Activated CD4-positive, alpha-beta T cell treated with anti-CD3 and anti-CD28 coated beads for 24 hours (primary cell): ENCODE measurements at places on chromosomes 2 and 18.

- no peak for DNase-seq
Observed at GRCh38 chr2:188316791-188317423, 25.2 kb downstream of the GULP1 start.

GRCh38 chr18:57004366-57005121 is 142.3 kb upstream of the BOD1L2 start:
- DNase-seq, result no peak

GRCh38 chr18:57441071-57441794 is 6.1 kb downstream of the ONECUT2 start:
- DNase-seq, result no peak

DNA sequence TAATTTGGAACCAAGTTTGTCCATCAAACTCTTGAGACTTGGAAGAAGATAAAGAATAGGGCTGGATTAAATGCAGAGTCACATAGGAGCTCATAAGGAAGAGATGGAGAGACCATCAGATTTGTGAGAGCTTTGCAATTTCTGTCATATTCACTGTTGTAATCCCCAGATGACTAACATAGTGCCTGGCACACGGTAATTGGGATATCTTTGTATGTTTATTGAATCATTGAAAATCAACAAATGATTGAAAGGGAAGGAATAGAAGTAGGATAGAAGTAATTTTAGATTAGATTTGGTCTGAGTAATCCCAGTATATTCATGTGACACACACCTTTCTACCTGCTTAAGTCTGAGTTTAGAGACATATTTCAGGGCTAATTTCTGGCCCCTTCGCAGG is 75.4 kb downstream of the LCLAT1 start:
- DNase-seq, result no peak

- DNase-seq, result no peak
Observed at GRCh38 chr2:114534116-114535084, 92.0 kb downstream of the DPP10 start.

DNA sequence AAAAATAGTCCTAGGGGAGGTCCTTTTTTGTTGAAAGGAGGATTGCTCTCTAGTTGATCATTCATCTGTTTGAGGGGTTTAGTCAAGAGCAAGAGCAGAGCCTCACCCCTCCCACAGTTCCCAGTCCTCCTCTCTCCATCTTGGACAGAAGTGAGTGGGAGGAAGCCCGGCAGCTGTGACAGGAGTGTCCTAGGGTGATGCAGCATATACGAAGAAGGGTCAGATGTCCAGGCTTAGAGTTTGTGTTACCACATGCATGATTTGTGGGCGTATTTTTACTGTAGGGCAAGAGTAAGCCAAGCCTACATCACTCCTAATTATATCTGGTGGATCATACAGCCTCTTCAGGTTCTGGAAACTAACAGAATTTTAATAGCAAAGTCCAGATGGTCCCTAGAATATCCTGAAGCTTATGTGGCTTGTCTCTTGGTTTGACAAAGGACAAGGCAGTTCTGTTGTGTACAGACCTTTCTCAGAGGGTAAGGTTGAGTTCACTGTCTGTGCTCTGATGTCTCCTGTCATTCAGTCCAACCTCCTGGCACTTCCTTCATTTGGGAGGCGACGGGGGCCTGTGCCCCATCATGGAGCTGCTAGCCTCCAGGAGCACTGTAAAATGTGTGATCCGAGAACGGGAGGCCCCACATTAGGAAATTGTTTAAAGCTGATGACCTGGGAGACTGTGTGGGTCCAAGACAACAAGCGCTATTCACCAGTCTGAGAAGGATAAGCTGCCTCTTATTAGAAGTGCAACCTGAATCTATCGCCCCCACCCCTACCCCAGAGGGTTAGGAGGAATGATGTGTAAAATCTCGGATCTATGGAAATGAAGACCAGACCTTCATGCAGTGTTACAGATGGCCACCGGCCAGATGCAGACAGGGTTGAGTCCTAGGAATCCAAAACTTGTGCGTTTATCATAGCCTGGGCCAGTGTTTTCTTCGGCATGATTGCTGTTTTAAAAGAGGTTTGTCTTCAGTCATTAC is 6.9 kb downstream of the CEP68 start:
- DNase-seq, result no peak

DNA sequence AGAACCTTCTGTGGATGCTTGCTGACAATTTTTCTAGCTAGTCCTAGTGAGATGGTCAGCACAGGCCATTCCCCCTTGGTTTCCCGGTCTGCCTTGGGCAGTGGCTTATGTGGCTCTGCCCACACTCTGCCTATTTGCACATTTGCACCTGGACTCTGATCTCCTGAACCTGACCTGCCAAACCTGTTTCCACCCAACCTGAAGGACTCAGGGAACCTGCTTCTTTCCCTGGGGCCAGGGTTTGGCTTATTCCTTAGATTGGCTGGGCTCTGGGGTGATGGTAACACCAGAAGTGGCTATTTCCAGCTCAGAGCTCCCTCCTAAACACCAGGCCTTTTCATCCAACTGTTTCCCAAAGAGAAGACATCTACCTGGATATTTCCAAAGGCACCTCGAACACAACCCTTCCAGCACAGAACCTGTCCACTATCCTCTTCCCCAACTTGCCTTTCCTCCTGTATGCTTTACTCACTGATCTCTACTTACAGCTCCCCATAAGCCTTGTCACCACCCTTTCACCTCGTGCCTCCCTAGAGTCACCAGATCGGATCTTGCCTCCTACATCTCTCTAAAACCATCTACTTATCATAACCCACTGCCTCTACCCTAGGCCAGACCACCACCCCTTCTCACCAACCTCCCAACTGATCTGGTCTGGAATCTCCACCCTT is 5.8 kb upstream of the MTA3 start:
- DNase-seq, result no peak

- no peak for DNase-seq
Observed at GRCh38 chr2:8430628-8431027, 251.2 kb upstream of the ID2 start.

- DNase-seq, result no peak
Observed at GRCh38 chr18:26655525-26656430, 107.4 kb upstream of the KCTD1 start.

DNA sequence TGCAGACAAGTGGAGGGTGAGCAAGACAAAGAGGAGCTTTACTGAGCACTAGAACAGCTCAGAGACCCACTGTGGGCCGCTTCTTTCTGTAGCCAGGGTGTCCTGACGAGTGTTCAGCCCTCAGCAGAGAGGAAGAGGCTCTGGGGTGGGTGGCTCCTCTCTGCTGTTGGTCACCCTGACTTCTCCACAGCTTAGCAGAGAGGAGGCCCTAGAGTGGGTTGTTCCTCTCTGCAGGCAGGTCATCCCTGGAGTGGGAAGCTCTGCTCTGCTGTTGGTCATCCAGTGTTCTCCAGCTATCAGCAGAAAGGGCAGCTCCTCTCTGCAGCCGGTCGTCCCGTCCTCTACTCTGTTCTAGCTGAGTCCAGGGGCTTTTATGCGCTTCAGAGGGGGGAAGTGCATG is 286.5 kb downstream of the ICOS start:
- DNase-seq, result no peak

DNA sequence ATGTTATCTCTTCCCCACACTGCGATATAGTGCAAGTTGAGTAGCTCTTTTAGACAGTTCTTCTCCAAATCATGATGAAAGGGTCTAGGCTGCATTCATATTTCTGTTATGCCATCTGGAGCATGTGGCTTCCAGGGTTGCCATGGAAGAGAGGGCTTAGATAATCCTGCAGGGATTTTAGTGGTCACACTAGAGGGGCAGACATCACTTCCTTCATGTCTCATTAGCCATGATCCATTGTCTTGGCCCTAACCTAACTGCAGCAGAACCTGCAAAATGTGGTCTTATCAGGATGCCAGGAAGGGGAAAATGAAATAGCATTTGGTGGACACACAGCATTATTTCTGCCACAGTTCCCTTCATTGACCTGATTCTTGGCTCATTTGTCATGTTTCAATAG is 83.1 kb downstream of the ADAM23 start:
- no peak for DNase-seq

GRCh38 chr18:22521026-22521707 is 103.5 kb upstream of the CTAGE1 start:
- DNase-seq, result no peak

GRCh38 chr2:212147921-212148513 is 390.6 kb downstream of the ERBB4 start:
- no peak for DNase-seq

- DNase-seq, result no peak
Observed at GRCh38 chr2:86081724-86082123, 24.0 kb downstream of the POLR1A start.

DNA sequence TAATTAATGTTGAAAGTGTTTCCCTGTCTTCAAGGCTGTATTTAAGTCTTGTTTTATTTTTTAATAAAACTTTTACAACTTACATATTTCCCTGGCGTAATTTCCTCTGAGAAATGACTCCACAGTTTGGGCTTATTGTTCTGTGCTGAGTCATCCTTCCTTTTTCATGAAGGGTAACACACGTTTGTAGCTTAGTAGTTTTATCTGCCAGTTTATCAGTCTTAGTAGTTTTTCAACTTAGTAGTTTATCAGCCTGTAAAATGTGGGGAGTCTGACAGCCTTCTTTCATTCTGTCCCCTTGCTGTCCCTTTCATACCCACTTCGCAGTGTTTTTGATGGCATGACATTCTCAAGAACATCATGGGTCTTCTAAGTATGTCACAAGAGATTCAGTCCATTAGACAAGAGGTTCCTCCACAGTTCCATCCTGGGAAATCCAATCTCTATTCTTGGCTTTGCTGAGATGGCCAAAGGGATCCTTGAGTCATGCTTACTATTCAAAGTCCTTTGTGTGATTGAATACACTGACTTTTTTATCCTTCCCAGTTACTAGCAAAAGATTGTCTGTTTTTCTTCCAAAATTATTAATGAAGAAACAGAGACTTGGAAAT is 60.0 kb upstream of the SGPP2 start:
- no peak for DNase-seq

GRCh38 chr2:26584656-26585055 is 56.5 kb downstream of the CIB4 start:
- DNase-seq, result no peak

DNA sequence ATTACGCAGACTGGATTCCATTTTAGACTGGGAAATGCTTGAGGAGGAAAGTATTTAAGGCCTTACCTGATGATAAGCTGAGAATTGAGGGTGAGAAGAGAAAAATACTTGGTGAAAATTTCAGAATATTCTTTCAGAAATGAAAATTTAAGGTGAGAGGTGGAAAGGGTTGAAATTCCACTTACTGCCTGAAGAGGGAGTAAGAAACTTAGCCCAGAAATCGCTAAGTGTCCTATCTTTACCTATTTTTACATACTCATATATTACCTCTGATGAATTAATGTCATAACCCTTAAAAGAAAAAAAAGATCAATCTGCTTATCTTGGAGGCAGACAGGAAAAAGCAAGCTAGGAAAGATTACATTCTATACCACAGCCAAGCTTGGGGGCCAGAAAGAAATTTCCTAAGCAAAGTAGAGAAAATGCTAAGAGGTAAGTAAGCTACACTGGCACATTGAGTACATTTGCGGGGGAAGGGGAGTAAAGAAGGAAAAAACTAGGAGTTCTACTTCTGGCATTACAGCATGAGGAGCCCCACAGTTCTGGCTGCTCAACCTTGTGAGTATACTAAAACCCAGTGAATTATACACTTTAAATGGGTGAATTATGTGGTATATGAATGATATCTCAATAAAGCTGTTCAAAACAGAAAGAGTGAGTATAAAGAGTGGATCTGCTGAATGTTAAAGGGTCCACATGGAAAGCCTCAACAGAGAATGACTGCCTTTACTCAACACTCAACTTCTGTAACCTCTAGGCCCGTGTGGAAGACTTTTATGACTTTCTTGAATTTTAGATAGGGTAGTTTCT is 33.8 kb downstream of the SMC6 start:
- DNase-seq, result no peak

DNA sequence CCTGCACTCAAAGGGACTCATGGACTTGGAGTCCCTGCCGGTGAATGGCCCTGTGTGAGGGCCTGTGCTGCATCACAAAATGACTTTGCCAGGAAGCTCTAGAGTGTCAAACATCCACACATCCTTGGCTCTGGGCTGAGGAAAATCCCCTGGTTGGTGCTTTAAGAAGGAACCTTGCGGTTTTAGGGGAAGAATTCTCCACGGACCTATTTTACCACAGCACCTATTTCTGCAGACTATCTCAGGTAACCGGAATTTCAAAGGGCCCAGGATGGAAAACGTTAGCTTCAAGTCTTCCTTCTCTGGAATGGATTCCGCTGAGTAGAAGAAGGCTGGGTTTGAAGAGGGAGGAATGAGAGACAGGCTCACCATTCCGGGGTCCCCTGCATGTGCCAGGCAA is 166.2 kb downstream of the ALK start:
- DNase-seq, result no peak

DNA sequence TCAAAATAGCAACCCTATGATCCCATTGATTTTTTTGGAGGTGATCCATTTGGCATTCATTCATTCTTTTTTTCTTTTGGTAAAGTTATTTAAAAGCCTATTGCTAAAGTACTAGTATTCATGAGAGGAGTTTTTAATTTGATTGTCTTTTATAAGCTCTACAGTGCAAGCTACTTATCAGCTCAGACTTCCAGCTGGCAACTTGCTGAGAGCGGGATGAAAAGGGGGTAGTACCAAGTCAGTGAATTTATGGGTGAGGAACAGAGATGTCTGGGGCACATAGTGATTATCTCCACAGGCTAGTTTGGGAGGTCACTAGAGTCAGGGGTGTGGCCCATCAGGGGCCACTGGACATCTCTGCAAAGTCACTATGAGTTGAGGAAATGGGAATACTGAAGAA is 202.4 kb downstream of the PIK3C3 start:
- no peak for DNase-seq

DNA sequence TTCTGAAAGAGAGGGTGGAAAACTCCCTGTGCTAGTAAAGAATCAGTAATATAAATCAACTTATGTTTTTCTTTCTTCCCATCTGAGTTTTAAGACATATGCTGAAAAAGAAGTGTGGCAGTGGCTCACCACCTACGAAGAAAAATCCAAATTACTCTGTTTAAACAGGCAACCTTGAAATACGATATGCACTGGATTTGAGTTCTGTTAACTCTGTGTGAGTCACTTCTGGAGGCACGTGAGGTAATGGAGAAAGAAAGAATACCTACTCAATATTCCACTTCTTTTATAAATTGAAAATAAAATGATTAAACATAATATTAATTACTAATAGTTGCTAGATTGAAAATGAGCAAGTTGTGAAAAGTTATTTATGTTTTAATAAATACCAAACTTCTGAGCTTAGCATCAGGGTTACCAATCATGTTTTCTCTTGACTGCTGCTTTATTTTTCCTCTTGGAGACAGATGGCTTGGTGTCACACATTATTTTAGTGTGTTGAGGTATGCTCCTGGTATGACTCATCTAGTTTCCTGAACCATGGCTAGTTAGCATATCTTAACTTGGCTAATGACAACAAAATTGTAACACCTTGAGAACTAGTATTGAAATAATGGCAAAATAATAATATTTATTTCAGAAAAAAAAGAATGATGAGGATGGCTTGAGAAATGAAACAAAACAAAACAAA is 1705.5 kb upstream of the PIK3C3 start:
- no peak for DNase-seq

- DNase-seq, result no peak
Observed at GRCh38 chr2:202030691-202031090, 3.0 kb upstream of the FZD7 start.

DNA sequence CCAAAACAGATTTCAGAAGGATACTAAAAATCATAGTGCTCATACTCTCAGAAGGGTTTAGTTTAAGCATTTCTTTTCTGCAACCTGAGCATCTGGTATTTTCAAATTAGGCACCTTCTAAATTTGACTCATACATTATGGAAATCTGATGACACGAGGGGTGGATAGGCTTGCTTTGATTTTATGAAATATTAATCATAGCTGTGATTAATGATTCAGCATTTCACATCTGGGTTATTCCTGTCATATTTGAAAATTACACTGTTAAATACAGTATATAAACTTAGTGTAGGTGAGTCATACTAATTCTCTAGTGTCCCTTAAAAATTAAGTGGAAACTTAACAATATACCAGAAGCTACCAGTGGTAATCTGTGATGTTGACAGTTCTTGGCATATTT is 47.7 kb downstream of the MRPS9 start:
- DNase-seq, result no peak
